Natural killer cell (primary cell): ENCODE measurements at places on chromosomes 4 and X.

- no peak for DNase-seq
Measured at GRCh38 chr4:30847167-30847566, 127.0 kb downstream of the PCDH7 start.

DNA sequence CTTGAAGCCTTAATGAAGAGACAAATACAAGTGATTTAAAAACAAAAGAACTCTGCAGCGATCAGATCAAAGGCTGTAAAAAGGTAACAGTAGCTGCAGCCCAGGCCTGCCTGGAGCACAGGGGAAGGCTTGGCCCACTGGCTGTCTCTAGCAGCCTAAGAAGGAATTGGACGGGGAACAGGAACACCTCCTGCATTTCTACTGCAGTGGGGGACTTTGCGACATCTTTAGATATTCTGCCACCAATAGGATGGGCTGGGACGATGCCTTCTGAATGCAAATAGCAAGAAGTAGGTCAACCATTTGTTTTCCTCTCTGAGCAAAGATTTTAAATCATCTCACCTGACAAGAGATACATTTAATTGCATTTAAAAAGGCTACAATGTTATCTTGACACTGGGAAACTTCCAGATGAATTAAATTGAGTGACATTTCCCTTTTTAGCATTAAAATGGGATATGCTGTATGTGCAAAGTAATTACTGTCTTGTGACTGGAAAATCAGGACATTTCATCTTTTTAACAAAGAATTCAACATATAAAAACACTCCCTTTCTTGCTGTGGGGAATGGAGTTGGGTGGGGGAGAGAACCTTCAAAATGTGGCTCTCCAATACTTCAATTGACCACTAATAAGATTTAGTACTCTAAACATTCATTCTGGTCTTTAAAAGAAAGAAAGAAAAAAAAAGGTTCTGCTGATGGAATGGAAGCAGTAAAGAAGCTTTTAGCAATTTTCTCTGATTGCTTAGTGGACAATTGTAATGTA is 70.0 kb downstream of the NYX start:
- DNase-seq: no peak

DNA sequence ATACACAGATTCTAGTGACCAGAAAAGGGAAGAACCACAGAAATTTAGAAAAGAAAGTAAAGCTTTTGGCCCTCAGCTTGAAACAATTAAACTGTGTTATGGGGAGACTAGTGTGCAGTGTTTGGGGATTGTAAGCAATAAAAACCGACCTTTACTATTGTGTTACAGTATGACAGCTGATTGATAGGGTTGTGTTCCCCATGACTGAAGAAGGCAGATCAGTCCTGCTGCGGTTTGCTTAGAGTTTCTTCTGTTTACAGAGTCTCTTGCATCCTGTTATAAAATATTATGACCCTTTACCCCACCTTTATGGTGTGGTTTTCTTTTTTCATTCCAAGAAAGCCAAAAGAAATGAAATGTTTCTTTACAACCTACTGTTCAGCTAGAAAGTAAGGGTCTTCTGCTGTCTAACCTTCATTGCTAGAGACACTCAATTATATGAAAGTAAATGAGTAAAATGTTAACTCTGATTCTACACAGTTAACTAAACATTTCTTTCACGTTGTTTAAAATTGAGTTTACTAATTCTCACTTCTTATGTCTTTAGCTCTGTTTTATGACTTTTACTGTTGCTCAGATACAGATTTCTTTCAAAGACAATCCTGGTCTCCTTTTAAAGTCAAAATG is 18.1 kb downstream of the CHIC1 start:
- DNase-seq: no peak

GRCh38 chrX:66731398-66731797 is 92.5 kb upstream of the EDA2R start:
- DNase-seq: no peak

- no peak for DNase-seq
Measured at GRCh38 chrX:15877380-15877779, 22.8 kb upstream of the AP1S2 start.

- no peak for DNase-seq
Measured at GRCh38 chr4:958314-958665, 15.1 kb downstream of the DGKQ start.

DNA sequence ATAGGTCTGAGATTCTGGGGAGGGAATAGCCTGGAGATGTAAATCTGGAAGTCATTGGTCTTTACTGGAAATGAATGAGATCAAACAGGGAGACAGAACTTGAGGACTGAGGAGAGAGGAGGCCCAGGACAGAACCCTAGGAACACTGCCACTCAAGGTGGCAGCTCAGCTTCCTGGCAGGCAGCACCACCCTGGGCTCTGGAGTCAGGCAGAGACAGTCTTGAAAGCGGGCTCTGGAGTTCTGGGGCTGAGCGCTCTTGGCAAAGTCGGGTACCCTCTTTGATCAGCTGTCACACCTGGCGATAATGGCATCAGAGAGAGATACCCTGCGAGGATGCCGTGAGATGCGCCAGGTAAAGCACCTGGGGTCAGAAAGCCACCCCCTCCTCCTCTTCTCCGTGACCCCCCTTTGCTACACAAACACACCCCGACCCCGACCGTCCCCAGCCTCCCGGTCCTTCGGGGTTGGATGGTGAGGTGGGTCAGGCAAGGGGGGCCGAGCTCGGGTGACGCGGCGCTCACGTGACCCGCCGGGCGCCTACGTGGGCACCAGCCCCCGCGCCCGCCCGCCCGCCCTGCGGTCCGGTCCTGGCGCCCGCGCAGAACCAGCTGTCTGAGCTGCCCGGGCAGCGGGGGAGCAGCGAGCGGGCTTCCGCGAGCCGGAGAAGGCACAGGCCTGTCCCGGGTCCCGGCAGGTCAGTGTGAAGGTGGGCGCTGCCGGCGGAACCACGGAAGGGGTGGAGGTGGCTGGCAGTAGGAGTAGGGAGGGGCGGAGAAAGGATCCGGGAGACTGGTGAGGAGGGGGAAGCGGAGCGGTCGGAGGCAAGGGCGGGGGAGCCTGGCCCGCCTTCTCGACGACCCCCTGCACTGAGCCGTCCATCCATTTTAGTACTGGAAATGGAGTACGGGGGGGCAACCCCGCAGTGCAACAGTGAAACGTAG is at the start of gene TCEAL3:
TCEAL3 (plus strand) TSS at position 600 of the 942 bp plus-strand sequence. CDS start 1,102 bp downstream, outside the sequence.
- peak; percentile 60 for DNase-seq

DNA sequence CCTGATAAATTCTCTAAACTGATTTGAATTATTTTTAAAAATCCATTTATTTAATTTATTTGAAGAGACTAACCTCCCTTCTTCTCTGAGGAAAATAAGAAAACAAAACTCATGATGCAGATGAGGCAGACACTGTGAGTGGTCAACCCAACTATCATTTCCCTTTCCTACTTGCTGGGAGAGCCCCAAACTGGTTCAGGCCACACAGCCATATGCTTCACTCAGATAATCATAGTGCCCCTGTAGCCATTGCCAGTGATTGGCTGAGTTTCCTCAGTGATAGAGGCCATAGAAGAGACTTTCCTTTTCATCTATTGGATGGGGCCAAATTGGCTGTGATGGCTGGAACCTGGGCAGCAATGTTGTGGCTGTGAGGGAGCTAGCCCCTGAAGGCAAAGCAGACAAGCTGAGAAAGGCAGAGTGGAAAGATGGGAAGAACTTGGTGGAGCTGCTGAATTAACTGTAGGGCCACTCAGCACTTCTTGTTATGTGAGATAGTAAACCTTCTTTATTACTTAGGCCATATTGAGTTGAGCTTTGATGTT is 49.8 kb downstream of the RAB33B start:
- no peak for DNase-seq

- DNase-seq: no peak
Measured at GRCh38 chr4:20687864-20688263, 12.4 kb upstream of the PACRGL start.

- no peak for DNase-seq
Measured at GRCh38 chr4:147034372-147034771, 88.7 kb upstream of the TTC29 start.

- DNase-seq: no peak
Measured at GRCh38 chrX:71215338-71215912, 7.6 kb upstream of the GJB1 start.

- no peak for DNase-seq
Measured at GRCh38 chrX:83511208-83511607, 3.1 kb downstream of the POU3F4 start.

GRCh38 chr4:149512501-149512900 is 303.1 kb downstream of the IQCM start:
- DNase-seq: no peak

DNA sequence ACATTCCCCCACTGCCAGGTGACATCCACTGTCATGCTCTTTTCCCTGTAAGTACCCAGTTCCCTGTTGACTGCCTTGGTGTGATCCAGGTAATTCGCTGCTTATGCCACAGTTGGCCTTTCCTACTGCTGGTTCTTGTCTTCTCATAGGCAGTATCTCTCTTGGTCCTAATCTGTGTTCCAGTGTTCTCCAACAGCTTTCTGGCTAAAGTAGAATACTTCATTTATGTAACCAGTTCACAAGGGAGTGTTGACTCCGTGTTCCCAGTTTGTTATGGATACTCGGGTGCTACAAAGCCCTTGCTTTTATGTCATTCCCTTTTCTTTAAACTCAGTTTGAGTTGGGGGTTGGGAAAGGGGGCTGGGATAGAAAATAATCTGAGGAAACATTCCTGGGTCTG is 98.4 kb downstream of the RS1 start:
- DNase-seq: no peak

DNA sequence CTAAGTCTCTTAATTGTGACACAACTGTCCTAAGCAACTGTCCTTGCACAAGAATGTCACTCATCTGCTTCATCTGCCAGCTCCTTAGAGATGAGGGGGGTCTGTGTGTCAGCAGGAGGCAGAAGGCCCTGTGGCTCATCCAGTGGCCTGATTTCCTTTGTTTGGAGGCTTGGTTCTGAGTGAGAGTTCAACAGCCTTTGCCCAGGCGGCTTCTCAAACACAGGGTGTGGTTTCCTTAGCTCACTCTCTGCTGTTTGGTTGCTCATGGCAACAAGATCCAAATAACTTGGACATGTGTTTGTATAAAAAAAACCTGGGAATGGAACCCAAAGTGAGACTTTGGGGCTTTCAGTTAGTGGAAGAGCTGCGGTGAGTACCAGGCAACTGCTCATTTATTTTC is 46.6 kb downstream of the MAP7D3 start:
- no peak for DNase-seq

GRCh38 chrX:20143111-20143510 is 1.5 kb upstream of the EIF1AX start:
- no peak for DNase-seq

GRCh38 chrX:75181721-75182120 is 25.6 kb upstream of the ABCB7 start:
- DNase-seq: no peak

- no peak for DNase-seq
Measured at GRCh38 chr4:22514001-22514400, 1.9 kb downstream of the ADGRA3 start.

GRCh38 chr4:25727711-25728493 is 72.3 kb downstream of the SLC34A2 start:
- no peak for DNase-seq
